ENCODE measurements at places on chromosomes 2 and 18.

DNA sequence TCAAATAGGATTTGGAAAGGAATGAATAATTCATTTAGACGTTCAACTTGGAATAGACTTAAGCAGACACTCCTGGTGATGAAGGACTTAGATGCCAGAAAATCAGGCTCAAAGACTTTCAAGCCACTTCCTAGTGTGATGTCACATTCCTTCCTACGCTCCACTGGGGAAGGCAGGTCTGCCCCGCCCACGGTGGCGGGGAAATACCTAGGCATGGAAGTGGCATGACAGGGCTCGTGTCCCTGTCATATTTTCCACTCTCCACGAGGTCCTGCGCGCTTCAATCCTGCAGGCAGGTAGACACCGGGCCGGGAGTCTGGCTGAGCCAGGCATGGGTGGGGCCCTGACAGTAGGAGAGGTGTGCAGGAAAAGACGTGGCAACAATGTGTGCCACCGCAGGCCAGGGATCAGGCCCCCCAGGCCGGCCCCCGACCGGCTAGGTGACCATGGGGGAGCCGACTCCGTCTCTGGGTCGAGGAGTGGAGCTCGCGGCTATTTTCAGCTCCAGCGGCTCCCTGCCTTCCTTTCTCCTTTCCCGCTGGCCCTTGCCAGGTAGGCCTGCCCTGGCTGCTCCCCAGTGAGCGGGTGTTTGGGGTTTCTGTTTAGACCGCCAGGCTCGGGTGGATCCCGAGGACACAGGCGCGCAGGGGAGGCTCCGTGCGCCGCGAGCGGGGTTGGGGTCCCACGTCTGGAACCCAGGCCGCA, at the start of gene IL1RL2:
TSS of gene IL1RL2 (plus strand) at position 233 of the 705 bp plus-strand sequence. CDS start 845 bp downstream, outside the sequence.
- DNase-seq: no peak

GRCh38 chr2:101698014-101698843, 722 bp downstream of the MAP4K4 start:
- no peak for DNase-seq

- no peak for DNase-seq
These were observed 100.1 kb upstream of the MAP4K4 start for GRCh38 chr2:101597347-101597944.

DNA sequence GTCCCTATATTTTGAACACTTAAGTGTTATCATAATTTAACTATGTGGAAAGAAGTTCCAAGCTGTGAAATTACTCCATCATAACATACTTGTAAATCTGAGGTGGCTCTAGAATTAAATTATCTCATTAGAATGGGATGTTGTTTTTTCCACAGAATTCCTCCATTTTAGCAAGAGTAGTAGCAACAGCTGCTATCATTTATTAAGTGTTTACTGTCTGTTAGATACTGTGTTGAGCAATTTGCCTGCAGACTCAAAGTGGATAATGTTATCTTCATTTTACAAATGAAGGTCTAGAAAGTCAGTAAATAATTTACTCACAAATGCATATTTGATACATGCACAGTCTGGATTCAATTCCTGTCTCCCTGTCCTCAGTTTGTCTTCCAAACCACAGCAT, 504.8 kb upstream of the NRP2 start:
- DNase-seq: no peak

GRCh38 chr2:138115666-138116065, 151.4 kb downstream of the HNMT start:
- DNase-seq: no peak

DNA sequence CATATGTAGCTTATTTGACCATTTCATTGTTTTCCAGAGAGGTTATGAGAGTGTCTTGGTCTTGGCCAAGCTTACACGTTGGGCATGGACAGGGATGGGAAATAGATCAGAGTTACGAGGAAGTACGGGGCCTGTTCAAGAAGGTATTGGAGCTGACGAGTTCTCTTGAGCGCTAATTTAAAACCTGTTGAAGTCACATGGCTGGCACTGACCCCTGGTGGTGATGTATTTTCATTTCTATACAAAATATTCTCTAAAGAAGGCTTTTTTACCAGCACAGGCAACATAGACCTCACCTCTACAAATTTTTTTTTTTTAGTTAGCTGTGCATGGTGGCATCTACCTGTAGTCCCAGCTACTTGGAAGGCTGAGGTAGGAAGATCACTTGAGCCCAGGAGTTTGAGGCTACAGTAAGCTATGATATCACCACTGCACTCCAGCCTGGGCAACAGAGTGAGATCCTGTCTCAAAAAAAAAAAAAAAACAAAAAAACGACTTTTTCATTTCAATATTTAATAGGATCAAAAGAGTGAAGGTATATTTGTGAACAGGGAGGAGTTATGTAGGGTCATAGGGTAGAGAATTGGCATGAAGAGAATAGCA, 19.6 kb downstream of the UGP2 start:
- DNase-seq: no peak

GRCh38 chr18:77811503-77811902, 561.9 kb downstream of the GALR1 start:
- DNase-seq: peak; percentile 2

DNA sequence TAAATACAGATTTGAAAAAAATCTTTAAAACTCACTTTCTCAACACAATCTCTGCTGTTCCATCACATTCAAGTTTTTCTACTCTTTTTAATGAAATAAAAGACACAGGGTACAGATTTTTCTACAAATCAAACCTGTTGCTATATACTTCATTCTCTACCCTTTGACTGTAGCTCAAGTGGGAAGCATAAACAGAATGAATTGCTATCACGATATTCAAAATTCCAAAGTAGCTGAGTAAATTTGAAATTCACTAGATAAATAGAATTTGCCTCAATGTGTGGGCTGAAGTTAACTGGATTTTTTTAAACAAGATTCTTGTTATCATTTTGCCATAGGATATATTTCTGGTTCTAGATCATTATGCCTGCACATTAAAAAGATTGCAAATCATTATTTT, 185.9 kb downstream of the ZNF521 start:
- DNase-seq: no peak

DNA sequence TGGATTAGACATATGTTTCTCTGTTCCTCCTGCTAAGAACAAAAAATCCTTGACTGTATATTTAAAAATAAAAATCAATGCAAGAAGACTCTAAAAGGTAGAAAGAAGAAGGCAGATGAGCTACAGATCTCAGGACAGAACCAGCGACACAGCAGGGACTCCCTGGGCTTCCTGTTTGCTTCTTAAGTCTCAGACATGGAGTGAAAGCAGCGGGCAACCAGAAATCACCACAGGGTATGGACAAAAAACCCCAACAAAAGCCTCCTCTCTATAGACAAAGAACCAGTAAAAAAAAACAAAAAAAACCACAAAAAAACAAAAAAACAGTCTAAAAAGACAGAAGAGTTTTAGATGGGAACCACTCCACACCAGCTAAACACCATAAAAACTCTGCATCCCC, 971.0 kb upstream of the GYPC start:
- no peak for DNase-seq

DNA sequence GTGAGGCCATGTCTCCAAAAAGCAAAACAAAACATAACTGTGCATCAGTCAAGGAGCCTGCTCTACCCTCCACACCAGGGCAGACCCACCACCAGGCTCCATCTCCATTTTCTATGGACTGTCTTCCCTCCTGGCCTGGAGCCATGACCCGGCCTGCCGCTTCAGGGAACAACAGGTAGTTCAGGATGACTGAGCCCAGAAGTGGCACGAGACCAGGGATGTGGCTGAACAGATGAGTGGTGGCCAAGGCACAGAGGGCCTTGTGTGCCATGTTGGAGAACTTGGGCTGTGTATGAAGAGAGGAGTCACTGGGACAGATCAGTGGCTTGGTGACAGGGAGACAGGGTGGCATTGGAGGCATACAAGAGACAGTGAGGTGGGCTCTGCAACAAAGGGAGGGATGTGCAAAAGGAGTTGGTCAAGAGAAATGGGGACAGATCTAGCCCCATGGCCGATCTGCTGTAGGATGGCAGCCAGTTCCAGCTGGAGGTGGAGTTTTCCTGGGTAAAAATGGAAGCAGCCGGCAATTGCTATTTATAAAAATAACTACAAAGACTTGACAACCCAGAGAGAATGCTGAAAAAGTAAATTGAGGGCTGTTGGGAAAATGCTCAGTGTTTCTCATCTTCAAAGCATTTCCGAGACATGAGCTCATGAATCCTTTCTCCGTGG, 35.0 kb downstream of the TMEM177 start:
- DNase-seq: no peak

DNA sequence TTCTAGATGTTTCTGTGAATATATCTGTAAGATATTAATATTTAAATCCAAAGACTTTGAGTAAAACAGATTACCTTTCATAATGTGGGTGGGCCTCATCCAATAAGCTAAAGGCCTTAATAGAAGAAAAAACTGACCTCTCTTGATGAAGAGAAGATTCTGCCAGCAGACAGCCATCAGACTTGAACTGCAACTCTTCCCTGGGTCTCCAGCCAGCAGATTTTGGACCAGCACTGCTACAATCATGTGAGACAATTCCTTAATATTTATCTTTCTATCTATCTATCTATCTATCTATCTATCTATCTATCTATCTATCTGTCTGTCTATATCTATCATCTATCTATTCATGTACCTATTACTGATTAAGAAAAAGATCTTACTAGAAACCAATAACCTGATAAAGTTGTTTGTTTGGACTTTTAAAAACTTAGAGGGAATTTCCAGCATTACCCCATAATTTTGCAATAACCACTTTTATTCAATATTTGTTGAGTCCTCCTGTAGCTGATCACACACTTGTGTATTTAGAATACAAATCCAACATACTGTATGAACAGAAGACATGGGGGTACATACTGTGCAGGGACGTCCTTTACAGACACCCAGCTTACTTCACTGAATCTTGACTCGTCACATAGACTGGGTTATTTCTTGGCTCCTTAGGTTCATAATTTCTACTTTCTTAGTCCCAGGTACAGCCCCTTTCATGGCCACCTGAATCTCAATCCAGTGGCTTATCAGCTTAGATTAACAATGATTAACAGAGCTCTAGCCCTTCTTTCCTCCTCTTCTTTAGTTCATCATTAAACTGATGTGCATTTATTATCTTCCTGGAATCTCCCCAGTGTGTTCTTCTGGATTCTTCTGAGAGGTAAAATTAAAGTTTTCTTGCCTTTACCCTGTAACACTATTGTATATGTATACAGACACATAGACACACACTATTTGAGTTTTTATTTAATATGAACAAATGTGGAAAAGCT, 27.2 kb upstream of the STAT4 start:
- DNase-seq: no peak

GRCh38 chr2:187855689-187856088, 301.5 kb upstream of the TFPI start:
- DNase-seq: no peak

DNA sequence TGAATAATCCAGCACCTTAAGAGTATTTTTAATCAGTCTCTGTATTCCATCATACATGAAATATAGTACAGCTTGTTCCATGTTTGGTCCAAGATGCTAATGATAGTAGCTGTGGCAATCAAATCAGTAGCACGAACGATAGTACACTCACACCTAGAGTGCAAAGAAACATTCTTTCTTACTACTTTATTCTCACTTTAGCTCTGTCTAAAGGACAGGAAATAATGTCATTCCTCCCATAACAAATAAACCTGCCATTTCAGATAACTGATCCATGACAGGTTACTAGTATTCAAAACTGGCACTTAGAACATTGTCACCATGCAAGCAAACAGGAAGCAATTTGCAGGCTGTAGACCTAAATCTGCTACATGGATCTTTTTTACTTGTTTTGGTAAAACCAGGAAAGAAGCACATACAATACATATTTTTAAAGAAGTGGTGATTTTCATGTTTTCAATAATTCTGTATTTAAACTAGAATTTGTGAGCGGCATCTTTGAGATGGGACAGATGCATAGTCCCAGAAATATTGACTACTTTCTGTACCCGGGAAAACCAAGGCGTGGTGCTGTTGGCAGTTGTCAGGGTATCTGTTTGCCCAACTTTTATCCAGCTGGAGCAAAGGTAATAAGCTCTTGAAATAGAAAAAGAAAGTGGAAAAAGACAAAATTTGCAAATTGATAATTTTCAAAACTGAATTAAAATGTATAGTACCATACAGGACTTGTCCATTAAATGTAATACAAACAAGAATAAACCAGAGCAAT, 49.5 kb downstream of the IKZF2 start:
- DNase-seq: no peak

- DNase-seq: no peak
These were observed 52.7 kb upstream of the ODC1 start for GRCh38 chr2:10500601-10501361.

DNA sequence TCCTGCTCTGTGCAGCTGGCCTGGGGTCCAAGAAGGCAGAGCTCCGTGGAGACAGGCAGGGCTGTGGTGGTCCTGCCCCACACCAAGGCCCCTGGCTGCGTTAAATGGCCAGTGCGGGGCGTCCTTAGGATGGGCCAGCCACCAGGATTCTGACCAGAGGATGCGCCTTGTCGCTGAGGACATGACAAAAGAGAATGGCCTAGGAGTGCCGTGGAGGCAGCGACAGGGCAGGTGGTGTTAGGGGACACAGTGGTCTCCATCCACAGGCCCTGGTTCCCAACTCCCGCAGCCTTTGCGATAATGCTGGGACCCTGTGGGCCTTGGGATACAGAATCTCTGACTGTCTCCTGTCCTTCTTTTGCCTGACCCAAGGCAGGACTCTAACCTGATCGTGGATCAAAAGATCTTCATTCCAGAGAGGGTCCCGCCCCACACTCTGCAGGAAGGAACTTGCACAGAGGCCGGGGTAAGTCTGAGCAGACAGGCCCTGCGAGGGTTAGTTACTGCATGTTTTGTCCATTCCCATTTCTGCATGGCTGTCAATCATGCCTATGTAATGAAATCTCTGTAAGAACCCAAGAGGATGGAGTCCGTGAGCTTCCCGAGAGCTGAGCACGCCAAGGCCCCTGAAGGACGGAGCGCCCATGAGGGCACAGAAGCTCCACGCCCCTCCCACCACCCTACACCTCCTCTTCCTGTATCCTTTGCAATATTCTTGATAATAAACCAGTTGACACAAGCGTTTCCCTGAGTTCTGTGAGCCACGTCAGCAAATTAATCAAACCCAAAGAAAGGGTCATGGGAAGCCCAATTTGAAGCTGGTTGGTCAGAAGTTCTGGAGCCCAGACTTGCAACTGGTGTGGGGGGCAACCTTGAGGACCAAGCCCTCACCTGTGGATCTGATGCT, 251.5 kb upstream of the SALL3 start:
- DNase-seq: no peak

DNA sequence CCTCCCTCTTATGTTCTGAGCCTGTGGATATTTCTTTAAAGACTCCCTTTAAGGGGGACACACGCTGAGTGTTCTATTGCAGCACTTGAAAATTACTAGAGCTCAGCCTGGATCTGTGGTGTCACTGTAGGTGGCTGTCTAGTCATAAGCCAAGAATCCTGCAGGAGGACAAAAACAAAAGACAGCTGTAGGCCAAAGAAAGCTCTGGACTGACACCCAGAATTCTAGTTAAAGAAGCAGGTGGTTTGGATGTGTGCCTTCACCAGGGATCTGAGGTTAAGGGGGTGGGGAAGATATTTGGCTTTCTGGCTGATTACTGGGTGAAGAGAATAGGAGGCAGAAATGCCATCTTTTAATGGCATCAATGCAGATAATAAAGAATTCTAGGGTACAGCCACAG, 842.5 kb upstream of the NXPH2 start:
- no peak for DNase-seq

GRCh38 chr2:62216113-62216512, 20.2 kb downstream of the B3GNT2 start:
- no peak for DNase-seq

- DNase-seq: no peak
These were observed at the start of gene SCN7A for GRCh38 chr2:166494140-166494624. Gene SCN7A, minus strand, starts transcription at chr2:166494249. Its CDS starts 16,553 bp downstream, at chr2:166477696.

GRCh38 chr18:54388203-54389142, 30.8 kb downstream of the C18orf54 start:
- DNase-seq: peak; percentile 64

- DNase-seq: no peak
These were observed 132.0 kb downstream of the TMEM18 start for GRCh38 chr2:545228-545627.

GRCh38 chr2:218332920-218333645, 23.6 kb upstream of the CATIP start:
- no peak for DNase-seq
